ENCODE measurements at places on chromosomes 6 and 20.

- DNase-seq = no peak
Measured at GRCh38 chr20:63161176-63161651, 54.7 kb downstream of the YTHDF1 start.

DNA sequence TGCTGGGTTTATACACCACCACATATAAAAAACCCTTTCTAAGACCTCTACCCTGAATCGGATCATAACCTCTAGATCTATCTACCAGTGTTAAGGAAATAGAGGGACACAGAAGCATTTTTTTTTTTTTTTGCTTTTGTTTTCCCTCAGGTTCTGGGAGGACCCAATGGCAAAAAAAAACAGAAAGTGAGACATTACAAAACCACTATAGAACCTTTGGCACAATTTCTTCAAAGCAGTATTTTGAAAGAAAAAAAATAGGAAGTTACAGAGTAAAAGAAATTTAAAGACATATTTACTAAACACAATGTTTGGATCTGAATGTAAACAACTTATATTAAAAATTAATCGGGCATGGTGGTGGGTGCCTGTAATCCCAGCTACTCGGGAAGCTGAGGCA, 1258.7 kb upstream of the GJE1 start:
- DNase-seq = no peak

- no peak for DNase-seq
Measured at GRCh38 chr6:153956808-153957207, 82.2 kb upstream of the OPRM1 start.

DNA sequence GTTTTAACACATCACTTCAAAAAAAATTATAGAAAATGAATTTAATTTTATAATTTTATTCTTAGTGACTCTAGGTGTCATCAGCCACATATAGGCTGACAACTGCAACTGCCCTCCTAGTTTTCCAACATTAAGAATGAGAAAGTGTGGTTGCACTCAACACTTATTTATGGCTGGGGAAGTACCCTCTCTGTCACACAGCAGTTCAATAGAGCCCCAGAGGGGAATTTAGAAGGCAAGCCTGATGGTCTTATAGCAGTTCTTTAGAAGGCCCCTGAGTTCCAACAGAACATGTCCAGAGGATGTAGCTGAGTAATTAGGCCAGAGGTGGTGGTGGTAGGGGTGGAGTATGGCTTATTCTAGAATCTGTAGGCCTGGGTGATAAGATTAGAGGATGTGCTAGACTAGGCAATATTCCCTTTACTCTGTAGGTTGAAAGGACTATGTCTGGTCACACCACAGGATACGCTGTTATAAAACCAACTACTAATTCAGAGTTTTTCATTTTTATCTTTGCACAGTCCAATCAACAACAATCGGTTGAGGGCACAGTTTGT, 226.5 kb upstream of the CITED2 start:
- no peak for DNase-seq

GRCh38 chr6:108561742-108562502, 1.2 kb downstream of the FOXO3 start:
- DNase-seq = no peak

- no peak for DNase-seq
Measured at GRCh38 chr6:65988006-65988405, 281.0 kb upstream of the EYS start.

DNA sequence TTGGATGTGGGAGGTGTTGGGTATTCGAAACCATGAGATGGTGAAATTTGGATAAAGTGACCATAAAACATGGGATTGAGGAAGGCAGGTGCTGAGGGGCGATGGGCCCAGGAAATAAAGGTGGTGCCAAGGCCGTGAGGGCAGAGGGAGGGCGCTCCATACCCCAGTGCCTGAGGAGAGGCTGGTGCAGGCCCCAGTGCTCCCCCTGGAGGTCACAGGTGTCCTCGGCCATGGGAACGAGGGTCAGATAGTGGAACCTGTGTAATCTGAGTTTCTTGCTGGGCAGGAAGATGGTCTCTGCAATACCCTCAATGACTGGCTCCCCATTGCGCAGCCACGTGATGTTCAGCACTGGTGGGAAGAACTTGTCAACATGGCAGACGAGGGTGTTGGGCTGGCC, 16.2 kb downstream of the HLA-DPB1 start:
- no peak for DNase-seq

- DNase-seq = no peak
Measured at GRCh38 chr6:157898640-157899039, 75.6 kb downstream of the SNX9 start.

GRCh38 chr6:11096109-11096508, 2.5 kb downstream of the SMIM13 start:
- no peak for DNase-seq

Data from iPS DF 6.9 (cell line).